ENCODE measurements at places on chromosomes 4 and X. TPM values are rescaled to one million over a fixed set of nuclear protein-coding genes. Genes with fewer than 3 reads are reported as not detected.

HELT gene
- total RNA-seq: not detected

IL2RG gene
- not detected for total RNA-seq

FGF5 gene
- total RNA-seq: 7.7 TPM

TMEM164 gene
- 7.6 TPM for total RNA-seq

ADH7 gene
- not detected for total RNA-seq
